Stimulated activated CD4-positive, alpha-beta T cell treated with anti-CD3 and anti-CD28 coated beads, Interleukin-1b, Interleukin-23, amount 100 ng/mL, for 1 hour (primary cell): ENCODE measurements at places on chromosomes 5 and 9.

DNA sequence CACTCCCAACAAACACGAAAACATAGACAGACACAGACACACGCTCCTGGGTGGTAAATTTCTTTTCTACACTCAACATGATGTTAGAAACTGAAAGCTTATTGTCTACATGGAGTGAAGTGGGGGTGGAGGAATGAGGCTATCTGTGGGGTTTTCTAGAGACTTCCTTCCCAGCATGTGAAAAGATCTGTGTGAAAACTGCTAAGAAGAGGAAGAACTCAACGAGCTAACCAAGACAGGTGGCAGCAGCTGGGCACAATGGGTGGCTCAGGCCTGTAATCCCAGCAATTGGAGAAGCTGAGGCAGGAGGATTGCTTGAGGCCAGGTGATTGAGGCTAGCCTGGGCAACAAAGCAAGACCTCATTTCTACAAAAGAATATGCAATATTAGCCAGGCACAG lies 7.6 kb downstream of the FYB1 start:
- no peak for DNase-seq

DNA sequence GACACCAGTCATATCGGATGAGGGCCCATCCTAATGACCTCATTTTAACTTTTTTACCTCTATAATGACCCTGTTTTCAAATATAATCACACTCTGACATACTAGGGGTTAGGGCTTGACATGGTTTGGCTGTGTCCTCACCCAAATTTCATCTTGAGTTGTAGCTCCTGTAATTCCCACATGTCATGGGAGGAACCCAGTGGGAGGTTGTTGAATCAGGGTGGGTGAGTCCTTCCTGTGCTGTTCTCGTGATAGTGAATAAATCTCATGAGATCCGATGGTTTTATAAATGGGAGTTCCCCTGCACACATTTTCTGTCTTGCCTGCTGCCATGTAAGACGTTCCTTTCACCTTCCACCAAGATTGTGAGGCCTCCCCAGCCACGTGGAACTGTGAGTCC lies 71.8 kb downstream of the THBS4 start:
- DNase-seq, result no peak

DNA sequence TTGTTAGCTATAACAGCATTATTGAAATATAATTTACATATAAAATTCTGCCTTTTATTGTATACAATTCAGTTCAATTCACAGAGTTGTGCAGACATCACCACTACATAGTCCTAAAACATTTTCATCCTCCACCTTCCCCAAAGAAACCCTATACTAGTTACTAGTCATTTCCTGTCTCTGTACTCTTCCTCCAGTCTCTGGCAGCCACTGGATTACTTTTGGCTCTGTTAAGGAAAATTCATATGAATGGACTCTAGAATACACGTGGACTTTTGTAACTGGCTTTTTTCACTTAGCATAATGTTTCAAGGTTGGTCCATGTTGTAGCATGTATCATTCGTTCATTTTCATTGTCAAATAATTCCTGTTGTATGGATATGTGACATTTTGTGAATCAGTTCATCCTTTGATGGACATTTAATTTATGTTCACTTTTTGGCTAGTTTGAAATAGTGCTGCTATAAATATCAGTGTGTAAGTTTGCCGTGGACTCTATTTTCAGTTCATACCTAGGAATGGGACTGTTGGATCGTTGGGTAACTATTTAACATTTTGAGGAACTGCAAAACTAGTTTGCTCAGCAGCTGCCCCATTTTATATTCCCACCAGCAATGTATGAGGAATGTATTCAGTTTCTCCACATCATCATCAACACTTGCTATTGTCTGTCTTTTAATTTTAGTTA lies 9.7 kb downstream of the ICE1 start:
- no peak for DNase-seq

GRCh38 chr5:32589416-32589815 lies 4.1 kb downstream of the SUB1 start:
- DNase-seq, result no peak

DNA sequence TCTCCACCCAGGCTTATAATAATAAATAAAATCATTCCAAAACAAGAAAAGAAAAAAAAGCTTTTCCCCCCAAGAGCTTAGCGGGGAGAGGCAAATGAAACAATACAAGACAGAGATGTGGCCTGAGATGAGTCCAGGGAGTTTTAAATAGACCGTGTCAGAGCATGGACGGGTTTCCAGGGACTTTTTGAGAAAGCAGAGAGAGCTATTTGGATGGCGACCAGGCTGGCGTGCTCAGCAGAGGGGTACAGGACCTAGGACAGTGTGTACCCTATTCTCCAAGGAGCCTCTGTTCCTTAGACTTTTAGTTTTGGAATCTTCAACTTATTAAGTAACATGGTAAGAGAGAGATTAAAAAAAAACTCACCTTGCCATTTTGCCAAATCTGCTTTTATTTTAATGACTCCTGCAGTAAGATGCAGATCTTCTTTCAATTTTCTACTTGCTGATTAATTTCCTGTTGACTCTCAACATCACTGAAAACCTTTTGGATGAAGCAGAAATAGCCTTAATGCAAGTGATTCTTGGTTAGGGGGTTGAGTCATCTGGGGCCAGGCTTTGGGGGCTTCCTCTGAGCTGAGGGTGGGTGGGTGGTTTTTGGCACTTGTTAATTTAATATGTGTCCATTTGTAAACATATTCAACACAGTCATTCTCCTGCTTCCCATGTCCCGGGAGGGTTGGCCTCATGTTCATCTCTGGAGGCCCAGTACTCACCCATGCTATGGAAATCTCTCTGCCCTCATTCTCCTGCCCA lies 49.6 kb upstream of the OSMR start:
- DNase-seq, result no peak

GRCh38 chr9:128007566-128008138 lies 26.9 kb upstream of the EEIG1 start:
- peak; percentile 78 for DNase-seq

DNA sequence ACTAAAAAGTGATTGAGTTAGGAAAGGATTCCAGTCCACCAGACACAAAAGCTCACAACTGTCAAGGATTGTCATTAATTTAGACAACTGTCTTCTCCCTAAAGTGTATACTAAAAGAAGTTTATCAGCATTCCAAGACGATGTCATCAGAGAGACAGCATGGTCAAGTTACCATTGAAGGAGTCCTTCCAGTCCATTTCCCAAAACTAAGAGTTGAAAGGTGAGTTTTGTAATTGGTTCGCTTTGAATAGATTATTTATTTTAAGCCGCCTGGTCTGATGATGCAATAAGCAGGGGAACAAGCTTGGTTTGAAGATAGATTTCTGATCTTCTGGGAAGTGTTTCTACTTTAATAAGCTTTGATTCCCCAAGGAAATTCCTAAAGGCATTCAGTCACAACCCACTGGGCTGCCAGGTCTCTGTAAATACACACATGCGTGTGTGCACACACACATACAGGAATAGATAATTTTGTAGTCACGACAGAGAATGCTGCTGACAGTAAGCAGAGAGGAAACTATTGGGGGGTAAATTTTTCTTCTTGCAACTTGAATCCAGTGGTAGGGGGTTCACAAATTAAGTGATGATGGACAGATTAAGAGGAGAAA lies 234.8 kb downstream of the PIK3R1 start:
- DNase-seq, result no peak

GRCh38 chr5:179732918-179733771 lies 523 bp downstream of the MAML1 start:
- DNase-seq, result no peak

- DNase-seq, result no peak
Measured at GRCh38 chr9:71509054-71509453, 259.3 kb downstream of the CEMIP2 start.

DNA sequence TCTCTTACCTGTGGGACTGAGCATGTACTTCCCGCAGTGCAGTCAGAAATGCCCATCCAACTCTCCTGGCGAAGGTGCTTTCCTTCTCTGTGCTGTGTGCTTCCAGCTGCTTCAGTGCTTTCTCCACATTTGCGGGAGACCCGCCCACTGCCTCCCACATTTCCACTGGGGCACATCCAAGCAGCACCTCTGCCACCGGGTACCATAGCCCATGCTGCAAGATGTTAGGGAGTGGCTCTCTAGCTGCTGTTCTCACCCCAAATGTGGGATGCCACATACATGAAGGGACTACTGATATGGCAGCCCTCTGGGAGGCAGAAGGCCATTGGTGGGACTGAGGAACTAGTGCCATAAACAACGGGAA lies 8.8 kb downstream of the DMAC1 start:
- no peak for DNase-seq

DNA sequence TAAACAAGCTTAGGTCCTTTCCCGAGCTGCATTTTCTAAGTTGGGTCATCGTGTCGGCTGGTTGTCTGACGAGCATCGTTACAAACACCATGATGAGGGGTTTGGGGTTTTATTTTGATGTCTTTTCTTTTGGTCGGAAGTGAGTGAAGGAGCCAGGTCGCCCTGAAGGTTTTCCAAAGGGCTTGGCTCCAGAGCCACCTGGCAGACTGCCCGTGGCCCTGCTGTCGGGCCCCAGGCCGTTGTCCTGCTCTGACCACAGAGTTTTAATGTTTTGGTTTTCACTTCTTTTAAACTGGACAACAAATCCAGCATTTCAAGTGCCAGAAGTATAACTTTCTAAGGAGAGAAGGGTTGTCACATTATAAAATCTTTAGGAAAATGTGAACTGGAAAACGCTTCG lies 42.3 kb downstream of the TENT4A start:
- no peak for DNase-seq

GRCh38 chr9:99762470-99762869 lies 59.2 kb upstream of the NR4A3 start:
- no peak for DNase-seq

DNA sequence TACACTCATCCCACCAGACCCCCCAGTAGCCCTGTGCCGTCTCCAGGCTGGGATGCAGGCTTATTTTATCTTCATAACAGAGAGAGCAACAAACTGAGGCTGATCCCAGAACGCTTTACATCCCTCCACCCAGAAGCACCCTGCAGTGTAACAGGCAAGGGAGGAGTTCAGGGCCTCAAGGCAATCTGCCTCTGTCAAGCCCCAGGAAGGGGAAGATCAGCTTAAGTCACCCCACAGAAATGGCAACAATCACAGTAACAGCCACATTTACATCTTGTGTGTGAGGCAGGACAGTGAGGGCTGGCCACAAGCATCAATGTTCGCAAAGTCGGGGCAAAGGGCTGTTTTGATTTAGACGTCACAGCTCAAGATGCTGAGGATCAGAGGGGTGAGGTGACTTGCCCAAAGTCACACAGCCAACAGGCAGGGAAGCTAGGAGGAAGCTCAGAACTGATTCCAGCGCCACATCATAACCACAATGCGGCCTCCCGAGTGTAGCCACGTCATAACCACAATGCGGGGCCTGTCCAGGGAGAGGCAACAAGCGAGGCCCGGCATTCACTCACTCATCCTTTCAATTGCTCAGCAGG lies 14.4 kb downstream of the STK10 start:
- no peak for DNase-seq

- DNase-seq, result no peak
Measured at GRCh38 chr5:149062371-149063016, 368 bp downstream of the SH3TC2 start.

DNA sequence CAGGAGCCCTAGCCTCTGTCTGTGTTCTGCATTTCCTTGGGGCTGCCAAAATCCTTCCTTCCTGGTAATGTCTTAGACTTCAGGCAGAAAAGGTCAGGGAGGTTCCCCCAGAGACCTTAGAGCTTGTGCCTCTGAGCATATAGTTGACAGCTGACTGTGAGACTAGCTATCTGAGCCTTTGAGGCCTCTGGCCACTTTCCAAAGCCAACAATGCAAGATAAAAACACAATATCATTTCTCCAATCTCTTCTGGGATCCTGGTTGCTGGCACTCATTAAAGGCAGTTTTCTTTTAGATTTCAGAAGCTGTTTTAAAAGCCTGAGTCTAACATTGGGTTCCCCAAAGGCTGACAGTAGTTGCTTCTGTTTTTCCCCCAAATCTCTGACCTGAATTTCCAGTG lies 13.2 kb upstream of the GLRA1 start:
- DNase-seq, result no peak

DNA sequence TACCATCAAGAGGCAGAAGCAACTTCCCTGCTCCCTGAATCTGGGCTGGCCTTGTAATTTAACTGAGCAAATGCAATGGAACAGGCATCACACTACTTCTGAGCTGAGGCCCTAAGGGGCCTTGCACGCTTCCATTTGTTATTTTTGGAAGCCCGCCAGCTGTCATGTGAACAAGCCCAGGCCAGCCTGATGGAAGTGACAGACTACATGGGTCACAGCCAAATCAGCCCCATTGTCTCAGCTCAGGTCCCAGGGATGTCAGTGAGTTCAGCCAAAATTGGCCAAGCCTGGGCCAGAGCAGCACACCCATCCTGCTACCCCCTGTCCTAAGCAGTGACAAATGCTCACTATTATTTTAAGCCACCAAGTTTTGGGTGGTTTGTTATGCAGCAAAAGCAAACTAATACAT lies 72.8 kb downstream of the PRRT1B start:
- DNase-seq, result no peak

GRCh38 chr5:60835554-60835953 lies 8.5 kb downstream of the ELOVL7 start:
- DNase-seq, result no peak

- DNase-seq, result no peak
Measured at GRCh38 chr5:141963701-141964100, 5.2 kb upstream of the RNF14 start.

- no peak for DNase-seq
Measured at GRCh38 chr9:71571186-71571585, 197.1 kb downstream of the CEMIP2 start.
